Type B pancreatic cell (in vitro differentiated cells): ENCODE measurements at places on chromosomes 6 and 20.

DNA sequence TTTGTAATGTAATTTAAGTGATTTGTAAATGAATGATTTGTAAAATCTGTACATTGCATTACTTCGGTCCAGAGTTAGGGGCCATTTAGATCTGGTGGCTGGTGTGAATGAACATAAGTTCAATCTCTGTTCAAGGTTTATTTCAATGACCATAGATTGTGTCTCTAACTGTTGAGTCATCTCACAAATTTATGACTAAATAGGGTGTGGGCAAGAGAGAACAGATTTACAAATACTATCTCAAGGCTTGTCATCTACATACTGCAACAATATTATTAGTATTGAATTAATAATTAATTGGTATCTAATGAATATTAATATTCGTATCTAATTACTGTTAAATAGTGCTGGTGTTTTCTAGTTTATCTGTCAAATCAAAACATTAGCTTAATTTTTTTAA, 115.3 kb upstream of the EDN1 start:
- no peak for DNase-seq

- DNase-seq, result no peak
Observed at GRCh38 chr6:81785377-81785776, 32.9 kb upstream of the TENT5A start.

- DNase-seq, result no peak
Observed at GRCh38 chr6:42769836-42770235, 12.0 kb upstream of the BICRAL start.

DNA sequence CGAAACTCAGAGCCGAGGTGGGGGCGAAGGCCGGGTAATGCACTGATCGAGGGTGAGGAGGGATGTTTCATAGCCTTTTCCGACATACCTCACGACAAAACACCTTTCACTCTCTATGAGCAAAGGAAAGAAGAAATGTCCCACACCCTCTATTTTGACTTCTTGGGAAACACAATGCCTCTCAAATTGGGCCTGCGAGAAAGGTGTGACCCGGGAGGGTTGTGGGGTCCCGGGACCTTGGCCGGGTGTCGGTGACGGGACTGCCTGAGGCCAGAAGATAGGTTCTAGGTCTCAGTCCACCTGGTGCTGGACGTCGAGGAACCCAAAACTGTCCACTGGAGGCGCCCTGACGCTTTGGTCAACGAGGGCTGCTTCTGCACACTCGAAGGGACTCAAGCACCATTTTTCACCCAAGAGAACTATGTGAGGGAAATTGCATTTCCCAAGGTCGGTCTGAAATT, 41.1 kb upstream of the OSTM1 start:
- no peak for DNase-seq

- no peak for DNase-seq
Observed at GRCh38 chr6:15499591-15499990, 163.2 kb downstream of the DTNBP1 start.
